ENCODE measurements at places on chromosomes 6 and 20. TPM values are rescaled to one million over a fixed set of nuclear protein-coding genes. Genes with fewer than 3 reads are reported as not detected.

GRCh38 chr20:50092436-50092835 is 20.5 kb downstream of the UBE2V1 start:
- no peak for DNase-seq

- no peak for DNase-seq
These were observed 119.1 kb downstream of the PKHD1 start for GRCh38 chr6:51968265-51968664.

GRCh38 chr6:48150701-48151100 is 39.7 kb upstream of the PTCHD4 start:
- no peak for DNase-seq

GRCh38 chr6:158596861-158597260 is 37.0 kb downstream of the TMEM181 start:
- no peak for DNase-seq

DNA sequence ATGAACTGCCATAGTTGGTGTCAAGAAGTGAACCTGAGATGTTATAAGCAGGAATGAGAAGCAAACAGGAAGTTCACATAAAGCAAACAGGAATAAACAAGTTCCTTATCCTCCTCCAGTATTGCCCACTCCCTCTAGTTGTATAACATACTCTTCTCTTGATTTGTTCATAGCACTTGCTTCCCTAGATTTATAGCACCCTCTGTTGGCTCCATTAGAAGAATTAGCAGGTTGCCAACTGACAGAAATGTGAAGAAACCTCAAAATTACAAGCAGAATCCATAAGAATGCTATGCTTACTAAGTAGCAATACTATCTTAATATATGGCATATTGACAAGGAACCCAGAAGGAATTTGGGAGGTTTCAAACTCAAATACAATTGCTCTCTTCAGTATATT is 195.4 kb downstream of the TBX18 start:
- DNase-seq, result no peak

- no peak for DNase-seq
These were observed 288.8 kb downstream of the BTBD9 start for GRCh38 chr6:38350942-38351341.

GRCh38 chr6:14442242-14442641 is 324.7 kb downstream of the CD83 start:
- DNase-seq, result no peak

- no peak for DNase-seq
These were observed 42.8 kb downstream of the HLA-DPB1 start for GRCh38 chr6:33118525-33119123.

DNA sequence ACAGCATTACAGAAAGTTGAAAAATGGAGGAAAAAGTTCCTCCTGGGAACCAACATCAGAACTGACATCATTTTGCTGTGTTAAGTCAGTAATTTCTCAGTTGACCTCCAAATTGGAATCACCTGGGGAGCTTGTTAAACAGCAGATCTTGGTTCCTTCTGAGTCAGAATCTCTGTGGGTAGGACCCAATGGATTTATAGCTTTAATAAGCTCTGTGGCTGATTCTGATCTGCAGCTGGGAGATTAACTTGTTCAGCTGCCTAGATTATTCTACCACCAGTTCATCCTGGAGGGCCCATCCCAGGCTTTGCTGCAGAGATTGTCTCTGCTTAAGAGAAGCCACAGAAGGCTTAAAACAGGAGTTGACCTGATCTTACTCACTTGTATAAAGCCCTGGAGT is 90.7 kb upstream of the POPDC3 start:
- DNase-seq, result no peak

- no peak for DNase-seq
These were observed 392.6 kb downstream of the ZFAND3 start for GRCh38 chr6:38212116-38212515.

- DNase-seq, result no peak
These were observed 43.6 kb upstream of the SLC22A23 start for GRCh38 chr6:3500262-3501014.

- peak; percentile 58 for DNase-seq
These were observed 621 bp downstream of the NOL7 start for GRCh38 chr6:13615792-13616120.

DNA sequence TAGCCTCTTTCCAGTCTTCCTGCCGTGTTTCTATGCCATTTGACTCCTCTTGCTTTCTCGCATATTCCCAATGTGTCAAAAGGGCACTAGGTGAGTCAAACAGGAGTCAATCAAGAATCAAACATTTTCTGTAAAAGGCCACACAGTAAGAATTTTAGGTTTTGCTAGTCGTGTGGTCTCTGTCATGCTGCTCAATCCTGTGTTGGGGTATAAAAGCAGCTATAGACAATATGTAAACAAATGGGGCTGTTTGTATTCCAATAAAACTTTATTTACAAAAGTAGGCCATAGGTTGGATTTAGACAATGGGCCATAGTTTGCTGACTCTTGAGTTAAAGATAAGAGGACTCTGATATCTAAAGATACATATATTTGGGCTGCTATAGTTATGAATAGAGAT is 235.4 kb upstream of the BTBD3 start:
- DNase-seq, result no peak

DNA sequence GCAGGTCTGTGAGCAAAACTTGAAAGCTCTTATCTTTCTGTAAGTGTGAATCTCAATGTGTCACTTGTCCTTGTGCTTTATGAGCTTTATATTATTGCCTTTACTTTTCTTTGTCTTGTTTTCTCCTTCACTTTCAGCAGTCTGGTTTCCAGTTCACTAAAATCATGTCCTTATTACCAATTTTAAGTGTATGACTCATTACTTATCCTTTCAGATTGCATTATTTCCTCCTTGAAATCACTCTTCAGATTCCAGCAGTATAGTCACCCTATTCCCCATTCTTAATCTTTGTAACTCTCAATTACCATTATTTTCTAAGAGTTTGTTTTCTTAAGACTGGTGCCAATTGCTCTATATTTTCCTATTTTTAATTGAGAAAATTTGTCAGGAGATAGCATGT is 117.4 kb upstream of the GRIK2 start:
- DNase-seq, result no peak

- no peak for DNase-seq
These were observed 75.1 kb upstream of the MAP7 start for GRCh38 chr6:136625293-136625692.

GRCh38 chr6:10681795-10682194 is 12.6 kb downstream of the C6orf52 start:
- no peak for DNase-seq

GRCh38 chr6:58073263-58073662 is 755.8 kb downstream of the PRIM2 start:
- DNase-seq, result no peak

DNA sequence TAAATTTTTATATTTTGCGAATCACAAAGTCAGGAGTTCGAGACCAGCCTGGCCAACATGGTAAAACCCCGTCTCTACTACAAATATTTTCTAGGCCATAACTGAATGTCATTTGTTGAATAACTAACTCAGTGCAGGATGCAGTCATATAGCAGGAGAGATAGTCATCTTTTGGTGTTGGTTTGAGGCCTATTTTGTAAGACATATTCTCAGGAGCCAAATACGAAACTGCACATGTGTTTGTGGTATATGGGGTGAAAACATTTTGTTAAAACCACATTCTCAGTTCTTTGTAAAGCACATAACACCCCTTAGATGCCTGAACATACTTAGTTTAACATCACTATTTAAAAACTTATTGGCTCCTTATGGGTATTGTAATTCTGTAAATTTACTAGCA is 4.7 kb upstream of the ENPP5 start:
- no peak for DNase-seq

- DNase-seq, result no peak
These were observed 1.2 kb upstream of the TSPO2 start for GRCh38 chr6:41040940-41041536.

DNA sequence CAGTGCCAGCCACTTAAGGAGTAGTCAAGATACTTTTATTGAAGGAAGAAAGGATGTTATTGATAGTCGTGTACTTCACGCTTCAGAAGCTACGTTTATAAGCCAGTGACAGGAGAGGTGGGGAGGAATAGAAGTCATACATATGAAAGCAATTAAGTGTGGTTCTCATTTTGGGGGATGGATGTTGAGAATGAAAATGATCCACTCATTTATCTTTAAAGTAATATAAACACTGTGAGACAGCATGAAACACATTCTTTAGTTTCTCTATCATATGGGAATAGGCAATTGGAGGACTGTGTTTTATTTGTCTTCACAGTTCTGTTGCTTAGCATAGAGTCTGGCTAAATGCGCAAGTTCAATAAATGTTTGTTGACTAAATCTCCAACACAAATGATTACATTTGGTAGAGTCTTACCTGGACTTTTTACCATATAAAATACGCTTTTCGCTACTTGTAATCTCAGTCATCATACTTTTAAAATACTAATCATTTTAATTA is 35.2 kb downstream of the AK9 start:
- DNase-seq, result no peak

DNA sequence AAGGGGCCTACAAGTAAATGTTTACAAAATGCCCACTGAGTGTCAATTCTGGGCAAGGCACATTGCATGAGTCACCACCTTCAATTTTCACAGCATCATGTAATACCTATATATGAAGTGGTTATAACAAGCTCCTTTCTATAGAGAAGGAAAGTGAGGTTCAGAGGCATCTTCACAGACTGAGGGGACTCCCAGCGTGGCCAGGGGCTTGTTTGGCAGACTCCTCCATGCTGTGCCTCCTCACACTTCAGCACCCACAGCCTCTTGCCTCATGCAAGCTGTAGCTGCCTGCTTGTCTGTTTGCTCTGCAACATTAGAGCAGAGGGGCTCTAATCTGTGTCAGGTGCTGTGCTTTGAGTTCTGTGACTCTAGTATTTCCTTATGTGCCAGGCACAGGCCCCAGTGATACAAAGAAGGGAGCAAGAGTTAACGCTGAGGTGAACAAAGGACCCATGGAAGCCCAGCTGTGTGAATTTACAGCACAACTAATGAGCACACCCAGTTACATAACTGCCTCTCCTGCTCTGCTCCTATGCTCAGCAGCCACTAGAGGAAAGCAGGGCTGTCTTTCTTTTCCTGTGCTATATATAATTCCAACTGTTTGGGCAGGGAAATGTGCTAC is 72.3 kb downstream of the ZHX3 start:
- no peak for DNase-seq

DNA sequence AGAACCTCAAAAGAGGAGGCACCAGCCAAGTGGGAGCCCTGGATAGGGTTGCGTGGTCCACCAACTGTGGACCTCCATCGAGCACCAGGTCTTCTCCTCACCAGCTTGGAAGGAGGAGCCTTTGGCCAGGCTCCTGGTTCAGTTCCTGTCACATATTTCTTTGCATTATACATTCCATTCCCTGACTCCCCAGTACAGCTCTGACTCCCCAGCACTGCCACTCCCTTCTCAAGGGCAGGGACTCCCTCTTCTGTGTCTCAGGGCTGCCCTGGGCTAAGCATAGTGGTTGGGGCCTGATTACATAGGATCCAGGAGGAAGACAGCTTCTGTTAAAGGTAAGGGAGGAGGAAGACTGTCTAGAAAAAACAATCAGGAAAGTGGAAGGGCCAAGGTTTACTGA is 91.1 kb downstream of the MRPL14 start:
- no peak for DNase-seq

- DNase-seq, result no peak
These were observed 195.7 kb upstream of the SASH1 start for GRCh38 chr6:148146717-148147462.

- DNase-seq, result no peak
These were observed 79.9 kb upstream of the CCDC167 start for GRCh38 chr6:37579444-37580067.

DNA sequence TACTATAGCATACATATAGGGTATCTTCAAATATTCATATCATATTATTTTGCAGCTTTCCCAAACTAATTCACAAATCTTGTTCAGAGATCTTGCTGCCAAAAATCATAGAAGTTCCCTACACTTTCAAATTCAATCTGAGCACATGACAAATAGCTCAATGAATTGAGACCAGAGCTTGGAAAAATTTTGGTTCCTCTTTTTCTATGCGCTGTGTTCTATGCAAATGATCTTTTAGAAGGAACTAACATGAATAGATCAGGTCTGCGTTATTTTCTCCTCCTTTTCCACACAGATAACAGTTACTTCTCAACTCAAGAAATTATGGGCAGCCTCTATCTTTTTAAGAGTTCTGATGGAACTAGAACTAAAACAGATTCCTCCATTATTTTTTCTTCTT is 316.3 kb downstream of the ARHGAP18 start:
- no peak for DNase-seq

GRCh38 chr20:50005471-50005981 is 22.7 kb downstream of the SNAI1 start:
- no peak for DNase-seq

- peak; percentile 52 for DNase-seq
These were observed 43.6 kb upstream of the CCN6 start for GRCh38 chr6:112010328-112010727.

- no peak for DNase-seq
These were observed 171.5 kb downstream of the LY86 start for GRCh38 chr6:6760002-6760401.

DNA sequence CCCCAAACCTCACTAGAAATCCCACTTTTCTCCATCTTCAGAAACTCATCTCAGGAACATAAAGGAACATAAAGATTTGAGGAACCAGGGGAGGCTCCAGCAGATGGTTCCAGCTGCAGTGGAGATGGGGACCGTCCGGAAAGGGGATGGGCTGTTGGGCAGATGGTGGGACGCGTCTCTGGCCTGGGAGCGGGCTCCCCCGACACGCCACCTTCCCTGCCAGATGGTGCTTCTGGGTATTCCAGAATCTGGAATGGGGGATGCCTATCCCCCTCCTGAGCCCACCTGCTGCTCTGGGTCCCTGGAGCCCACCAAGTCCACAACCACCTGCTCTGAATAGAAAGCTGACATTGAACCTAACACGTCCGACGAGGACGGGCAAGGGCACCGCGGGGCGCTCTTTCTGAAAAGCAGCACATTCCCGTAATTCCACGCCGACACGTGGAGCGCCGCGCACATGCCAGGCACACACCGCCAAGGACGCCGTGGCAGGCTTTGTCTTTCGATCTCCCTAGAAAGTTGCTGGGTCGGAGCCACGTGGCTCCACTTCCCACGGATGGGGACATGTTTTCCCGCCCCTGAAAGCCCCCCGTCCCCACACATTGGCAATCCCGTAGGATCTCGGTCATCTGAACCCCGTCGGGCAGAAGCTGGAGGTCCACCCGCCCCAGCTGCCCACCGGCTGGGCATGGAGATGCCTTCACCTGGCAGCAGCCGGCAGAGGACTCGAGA is 27.3 kb downstream of the SLC2A4RG start:
- DNase-seq, result no peak

- no peak for DNase-seq
These were observed 13.0 kb downstream of the PI3 start for GRCh38 chr20:45187693-45188092.

- DNase-seq, result no peak
These were observed 260.6 kb upstream of the TAB2 start for GRCh38 chr6:149056777-149057463.

Gene PTCHD4
- 0.18 TPM for total RNA-seq

Gene BCAS1
- 0.08 TPM for total RNA-seq

Gene CCDC170
- total RNA-seq, result 0.45 TPM

Gene AURKA
- total RNA-seq, result 1.6 TPM

Gene ABRACL
- 49.8 TPM for total RNA-seq

Gene MCCD1
- not detected for total RNA-seq

Gene NOX3
- total RNA-seq, result not detected

Gene ERMARD
- 16.3 TPM for total RNA-seq

Gene CAGE1
- 0.05 TPM for total RNA-seq

Gene KCNG1
- 0.20 TPM for total RNA-seq

Gene TGM3
- total RNA-seq, result 0.25 TPM

Gene F13A1
- 1.1 TPM for total RNA-seq

Gene TAF11
- total RNA-seq, result 11.1 TPM

Gene GPX5
- not detected for total RNA-seq

Gene ARMH2
- not detected for total RNA-seq

Gene SCGN
- total RNA-seq, result 2.2 TPM

Gene MAP3K7
- 7.0 TPM for total RNA-seq

Gene HLA-B
- 291 TPM for total RNA-seq
